ENCODE measurements at places on chromosomes 12 and 14. TPM values are rescaled to one million over a fixed set of nuclear protein-coding genes. Genes with fewer than 3 reads are reported as not detected.

The SERPINA12 gene
- total RNA-seq, result not detected

GRCh38 chr12:125503128-125503527 lies 437.9 kb downstream of the AACS start:
- no peak overlapping the region for H3K4me3 ChIP-seq
- H3K36me3 ChIP-seq, result no peaks in the 10 kb centered on the region
- H3K27ac ChIP-seq, result no peak overlapping the region
- DNase-seq, result no peak

DNA sequence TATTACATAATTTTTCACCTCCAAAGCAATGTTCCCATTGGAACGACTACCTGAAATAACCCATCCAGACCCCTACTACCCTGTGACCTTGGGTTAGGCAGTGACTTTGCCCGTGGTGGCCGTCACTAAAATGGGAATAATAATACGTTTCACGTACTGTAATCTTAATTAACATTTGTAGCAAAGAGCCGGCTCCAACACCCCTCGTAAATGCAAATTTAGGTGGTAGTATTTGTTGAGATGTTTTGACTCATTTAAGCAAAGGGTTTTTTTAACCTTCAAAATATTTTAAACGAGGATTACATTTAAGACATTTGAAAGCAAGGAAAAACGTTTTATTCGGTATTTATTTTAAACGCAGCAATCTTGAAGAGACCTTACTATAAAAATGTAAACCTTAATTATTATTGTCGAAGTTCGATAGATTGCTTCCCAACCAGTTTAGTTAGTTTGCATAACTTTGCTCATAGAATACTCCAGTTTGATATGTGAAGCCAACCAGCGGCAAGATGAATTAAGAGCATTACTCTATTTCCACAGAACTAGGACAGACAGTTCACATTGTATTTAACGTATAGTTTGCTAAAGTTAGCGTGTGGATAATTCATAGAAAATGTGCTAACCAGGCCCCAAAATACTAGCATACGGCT lies 1.4 kb upstream of the ARID2 start:
- peak overlapping the region; percentile 99 for H3K27ac ChIP-seq
- H3K27me3 ChIP-seq, result no peaks in the 10 kb centered on the region
- DNase-seq, result no peak
- H3K36me3 ChIP-seq, result no peaks in the 10 kb centered on the region

The CCDC38 gene
- not detected for total RNA-seq

GRCh38 chr14:51448831-51449670 lies 202.7 kb upstream of the FRMD6 start:
- H3K4me3 ChIP-seq, result no peak overlapping the region
- no peaks in the 10 kb centered on the region for H3K27me3 ChIP-seq
- no peak overlapping the region for H3K27ac ChIP-seq
- peaks cover 7% of the 10 kb centered on the region for H3K4me1 ChIP-seq
- H3K36me3 ChIP-seq, result no peaks in the 10 kb centered on the region
- DNase-seq, result peak; percentile 77

The NANOG gene
- not detected for total RNA-seq

DNA sequence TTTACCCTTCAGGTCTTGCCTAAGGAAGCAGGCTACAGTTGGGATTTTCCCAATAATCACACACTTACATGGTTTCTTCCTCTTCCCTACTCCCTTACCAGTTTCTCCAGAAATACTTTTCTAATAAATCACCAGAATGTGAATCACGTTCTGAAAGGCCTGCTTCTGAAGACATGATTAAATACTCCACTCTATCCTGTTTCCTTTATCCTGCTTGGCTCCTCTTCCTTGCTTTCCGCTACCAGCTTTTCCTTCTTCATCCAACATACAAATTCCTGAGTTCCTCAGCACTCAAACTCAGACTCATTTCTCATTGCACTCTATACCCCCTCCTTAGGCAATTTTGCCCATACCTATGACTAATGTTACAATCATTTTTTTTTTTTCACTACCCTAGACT lies 118.3 kb downstream of the MGAT4C start:
- no peaks in the 10 kb centered on the region for H3K4me1 ChIP-seq
- H3K36me3 ChIP-seq, result no peaks in the 10 kb centered on the region
- H3K27ac ChIP-seq, result no peak overlapping the region
- no peaks in the 10 kb centered on the region for H3K27me3 ChIP-seq
- H3K4me3 ChIP-seq, result no peak overlapping the region

DNA sequence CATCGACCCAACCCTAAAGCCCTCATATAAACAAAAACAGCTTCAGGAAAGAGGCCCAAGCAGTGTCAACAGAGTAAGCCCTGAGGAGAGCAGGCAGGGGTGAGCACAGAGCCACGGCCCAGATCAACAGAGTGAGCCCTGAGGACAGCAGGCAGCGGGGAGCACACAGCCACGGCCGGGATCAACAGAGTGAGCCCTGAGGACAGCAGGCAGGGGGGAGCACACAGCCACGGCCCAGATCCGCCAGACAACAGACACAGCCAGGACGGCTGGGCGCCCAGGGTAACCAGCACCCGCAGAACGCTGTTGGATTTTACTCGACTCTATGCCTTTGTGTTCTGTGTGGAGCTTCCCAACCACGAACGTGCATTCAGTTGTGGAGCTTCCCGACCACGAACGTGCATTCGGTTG lies 15.0 kb downstream of the CCDC85C start:
- H3K27ac ChIP-seq, result peak overlapping the region; percentile 66
- no peaks in the 10 kb centered on the region for H3K27me3 ChIP-seq
- H3K4me3 ChIP-seq, result no peak overlapping the region
- peaks cover 66% of the 10 kb centered on the region for H3K4me1 ChIP-seq
- no peaks in the 10 kb centered on the region for H3K36me3 ChIP-seq

The AKAP3 gene
- total RNA-seq, result 0.39 TPM

The TRAFD1 gene
- 37.4 TPM for total RNA-seq

The CIT gene
- total RNA-seq, result 14.8 TPM

GRCh38 chr14:74019408-74020137 lies 424 bp downstream of the BBOF1 start:
- H3K27me3 ChIP-seq, result no peaks in the 10 kb centered on the region
- no peak for DNase-seq
- peaks cover 4% of the 10 kb centered on the region for H3K36me3 ChIP-seq
- peaks cover 23% of the 10 kb centered on the region for H3K4me1 ChIP-seq
- H3K27ac ChIP-seq, result peak overlapping the region; percentile 99
- H3K4me3 ChIP-seq, result peak overlapping the region; percentile 80

- no peak overlapping the region for H3K4me3 ChIP-seq
- DNase-seq, result no peak
- H3K4me1 ChIP-seq, result no peaks in the 10 kb centered on the region
- peaks cover 42% of the 10 kb centered on the region for H3K27me3 ChIP-seq
Measured at GRCh38 chr14:96627386-96627785, 125.2 kb downstream of the PAPOLA start.

GRCh38 chr14:86331341-86331740 lies 801.4 kb downstream of the FLRT2 start:
- no peaks in the 10 kb centered on the region for H3K4me1 ChIP-seq
- H3K27ac ChIP-seq, result no peak overlapping the region
- H3K4me3 ChIP-seq, result no peak overlapping the region
- H3K27me3 ChIP-seq, result no peaks in the 10 kb centered on the region
- H3K36me3 ChIP-seq, result no peaks in the 10 kb centered on the region

GRCh38 chr14:93116676-93117200 lies 1.0 kb upstream of the ITPK1 start:
- no peak for DNase-seq
- H3K4me3 ChIP-seq, result peak overlapping the region; percentile 89
- H3K4me1 ChIP-seq, result peaks cover 22% of the 10 kb centered on the region
- H3K27me3 ChIP-seq, result no peaks in the 10 kb centered on the region
- peak overlapping the region; percentile 99 for H3K27ac ChIP-seq

GRCh38 chr12:32647275-32647674 lies 31.8 kb upstream of the DNM1L start:
- H3K27me3 ChIP-seq, result no peaks in the 10 kb centered on the region
- H3K27ac ChIP-seq, result no peak overlapping the region
- DNase-seq, result no peak
- no peak overlapping the region for H3K4me3 ChIP-seq
- no peaks in the 10 kb centered on the region for H3K4me1 ChIP-seq
- no peaks in the 10 kb centered on the region for H3K36me3 ChIP-seq

- DNase-seq, result no peak
- no peaks in the 10 kb centered on the region for H3K36me3 ChIP-seq
- no peak overlapping the region for H3K4me3 ChIP-seq
- H3K27me3 ChIP-seq, result no peaks in the 10 kb centered on the region
Measured at GRCh38 chr14:98946940-98947339, 325.1 kb downstream of the BCL11B start.

Data from esophagus muscularis mucosa (tissue), 4 donors.